Regular cardiac myocyte (primary cell): ENCODE measurements at places on chromosomes 6 and 20. TPM values are rescaled to one million over a fixed set of nuclear protein-coding genes. Genes with fewer than 3 reads are reported as not detected.

GFRA4 gene
- not detected in 2 replicates for total RNA-seq

ADGRG6 gene
- 1.3 and 2.8 TPM in 2 replicates for total RNA-seq

GNAS-AS1 gene
- 0.58 and 1.1 TPM in 2 replicates for total RNA-seq

SRSF12 gene
- total RNA-seq: under 0.01 and 0.28 TPM in 2 replicates

TRIM40 gene
- not detected in 2 replicates for total RNA-seq

RNF39 gene
- total RNA-seq: 0.28 TPM in 1 of 2 replicates, not detected in the other

MUC21 gene
- total RNA-seq: not detected in 2 replicates

BPI gene
- total RNA-seq: 0.28 TPM in 1 of 2 replicates, not detected in the other

PTCRA gene
- 0.19 TPM in 1 of 2 replicates, not detected in the other for total RNA-seq

PRICKLE4 gene
- total RNA-seq: 0.19 and 0.56 TPM in 2 replicates

TAAR6 gene
- total RNA-seq: not detected in 2 replicates

MCCD1 gene
- not detected in 2 replicates for total RNA-seq

CST1 gene
- total RNA-seq: 13.2 and 29.3 TPM in 2 replicates

CTCFL gene
- under 0.01 TPM in 1 of 2 replicates, not detected in the other for total RNA-seq

MPIG6B gene
- total RNA-seq: 0.28 TPM in 1 of 2 replicates, not detected in the other

FERMT1 gene
- 3.4 and 6.3 TPM in 2 replicates for total RNA-seq

SYCP2L gene
- not detected in 2 replicates for total RNA-seq

TBX18 gene
- 37.5 and 49.8 TPM in 2 replicates for total RNA-seq

PRR18 gene
- total RNA-seq: not detected in 2 replicates

MOXD1 gene
- 29.3 and 135 TPM in 2 replicates for total RNA-seq

TOX2 gene
- 1.4 and 2.1 TPM in 2 replicates for total RNA-seq

MYH7B gene
- total RNA-seq: under 0.01 TPM in 1 of 2 replicates, not detected in the other

CBFA2T2 gene
- 3.3 and 3.7 TPM in 2 replicates for total RNA-seq

ACTL10 gene
- total RNA-seq: 2.7 and 2.8 TPM in 2 replicates

SLC17A1 gene
- not detected in 2 replicates for total RNA-seq

PRSS16 gene
- 0.19 and 0.28 TPM in 2 replicates for total RNA-seq

PGC gene
- not detected in 2 replicates for total RNA-seq

ADGB gene
- not detected in 2 replicates for total RNA-seq

FILIP1 gene
- 0.58 and 2.5 TPM in 2 replicates for total RNA-seq
